Stimulated activated CD4-positive, alpha-beta T cell treated with anti-CD3 and anti-CD28 coated beads, Interleukin-1b, Interleukin-23, amount 100 ng/mL, for 24 hours (primary cell): ENCODE measurements at places on chromosomes 6 and 20.

- no peak for DNase-seq
These were observed 149.7 kb downstream of the MTHFD1L start for GRCh38 chr6:151015101-151015700.

GRCh38 chr20:23226612-23227265 is 123.9 kb upstream of the NXT1 start:
- no peak for DNase-seq

GRCh38 chr6:37210313-37210968 is 40.5 kb downstream of the PIM1 start:
- peak; percentile 66 for DNase-seq

- no peak for DNase-seq
These were observed 58.7 kb downstream of the ARHGAP18 start for GRCh38 chr6:129651291-129651691.

DNA sequence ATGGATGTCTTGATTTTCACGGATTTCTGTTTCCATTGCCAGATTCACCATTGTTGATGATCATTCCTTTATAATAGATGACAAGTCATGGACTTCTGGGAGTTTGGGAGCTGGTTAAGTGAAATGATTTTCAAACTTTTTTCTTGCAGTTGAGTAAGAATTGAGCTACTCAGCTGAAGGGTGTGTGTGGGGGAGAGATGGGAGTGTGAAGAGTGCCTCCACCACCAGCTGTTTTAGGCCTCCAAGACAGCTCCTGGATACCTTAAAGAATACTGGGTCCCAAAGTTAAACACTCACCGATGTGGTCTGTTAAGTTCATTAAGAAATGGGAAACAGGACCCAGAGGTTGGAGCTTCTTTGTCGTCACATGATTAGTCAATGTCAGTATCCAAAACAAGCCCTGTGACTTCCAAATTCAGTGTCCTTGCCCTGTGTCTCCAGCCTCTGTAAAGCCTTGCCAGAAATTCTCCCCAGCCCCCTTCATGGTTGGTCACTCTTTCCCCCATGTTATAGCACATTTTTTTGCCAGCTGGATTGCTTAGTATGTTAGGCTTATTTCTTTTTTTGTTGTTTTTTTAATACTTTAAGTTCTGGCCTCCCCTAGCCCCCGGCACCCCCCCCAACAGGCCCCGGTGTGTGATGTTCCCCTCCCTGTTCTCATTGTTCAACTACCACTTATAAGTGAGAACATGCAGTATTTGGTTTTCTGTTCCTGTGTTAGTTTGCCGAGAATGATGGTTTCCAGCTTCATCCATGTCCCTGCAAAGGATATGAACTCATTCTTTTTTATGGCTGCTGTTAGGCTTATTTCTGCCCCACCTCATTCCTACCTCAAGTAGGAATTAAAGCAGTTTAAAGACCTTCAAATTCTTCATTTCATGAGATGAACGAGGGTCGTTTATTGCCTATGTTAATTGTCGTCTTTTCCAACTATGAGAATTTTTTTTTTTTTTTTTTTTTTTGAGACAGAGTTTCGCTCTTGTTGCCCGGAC is 26.9 kb downstream of the BICRAL start:
- no peak for DNase-seq

DNA sequence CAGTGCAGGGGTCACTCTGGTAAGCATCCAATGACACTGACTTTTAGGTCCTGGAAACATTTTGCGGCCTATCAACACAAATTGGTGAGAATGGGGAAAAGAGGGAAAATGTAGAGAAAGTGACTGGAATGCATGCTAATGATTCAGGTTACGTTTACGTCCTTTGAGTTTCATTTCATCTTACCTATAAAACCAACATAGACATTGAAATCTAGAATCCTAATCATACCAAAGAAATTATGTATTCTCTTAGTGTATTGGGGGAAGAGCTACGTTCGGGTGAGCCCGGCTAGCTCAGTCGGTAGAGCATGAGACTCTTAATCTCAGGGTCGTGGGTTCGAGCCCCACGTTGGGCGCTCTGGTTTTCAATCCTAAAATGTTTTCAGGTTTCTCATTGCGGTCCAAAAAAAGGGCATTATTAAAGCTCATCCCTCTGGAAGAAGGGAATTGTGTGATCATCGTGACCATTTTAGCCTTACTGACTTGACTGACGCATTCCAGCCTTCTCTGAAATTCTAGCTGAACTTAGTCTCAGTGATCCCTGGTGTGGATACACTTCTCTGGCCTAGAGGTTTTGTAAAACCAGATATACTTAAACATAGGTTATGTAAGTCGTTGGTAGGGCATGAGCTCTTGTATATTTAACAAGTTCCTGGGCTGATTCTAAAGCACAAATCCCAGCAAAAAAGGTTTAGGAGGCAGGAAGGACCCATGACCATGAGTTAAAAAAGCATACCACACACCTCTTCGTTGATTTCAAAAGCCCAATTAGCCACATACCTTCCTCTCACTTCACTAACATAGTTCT is 18.3 kb downstream of the HMGN4 start:
- no peak for DNase-seq

GRCh38 chr20:48621376-48622078 is 206.3 kb downstream of the PREX1 start:
- no peak for DNase-seq

- no peak for DNase-seq
These were observed 403 bp downstream of the CDH26 start for GRCh38 chr20:59958626-59959025.

GRCh38 chr6:43016943-43017334 is 2.9 kb downstream of the KLHDC3 start:
- DNase-seq, result no peak

GRCh38 chr20:53260591-53260990 is 288.4 kb downstream of the TSHZ2 start:
- no peak for DNase-seq

GRCh38 chr6:96465321-96465903 is 56.2 kb upstream of the UFL1 start:
- no peak for DNase-seq

GRCh38 chr6:126113261-126113660 is 126.9 kb downstream of the TRMT11 start:
- DNase-seq, result no peak

GRCh38 chr6:90898763-90899162 is 311.9 kb upstream of the MAP3K7 start:
- DNase-seq, result no peak

DNA sequence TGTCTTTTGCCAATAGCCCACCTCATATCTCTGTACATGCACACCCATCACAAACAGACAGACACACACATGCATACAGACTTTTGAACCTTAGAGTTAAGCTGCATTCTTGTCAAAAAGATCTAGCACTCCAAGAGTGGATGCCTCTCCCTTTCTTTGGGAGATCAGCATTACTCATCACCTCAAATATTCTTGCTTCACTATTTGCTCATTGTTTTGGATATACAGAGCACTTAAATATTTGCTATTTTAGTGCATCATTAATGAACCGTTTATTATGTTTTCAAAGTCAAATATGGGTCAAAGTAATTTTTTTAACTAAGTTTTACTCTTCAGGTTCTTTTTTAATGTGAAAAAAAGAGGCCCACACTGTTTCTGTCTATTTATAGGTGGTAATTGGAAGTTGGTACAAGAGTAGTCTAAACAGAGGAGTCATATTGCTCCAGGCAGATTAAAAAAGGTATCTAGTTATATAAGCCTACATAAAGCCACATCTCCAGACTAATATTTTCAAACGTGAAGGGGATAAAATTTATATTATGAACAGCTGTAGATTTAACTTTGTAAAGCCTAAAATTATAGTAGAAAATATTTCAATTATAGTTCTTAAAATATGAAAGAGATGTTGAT is 102.6 kb downstream of the FLRT3 start:
- DNase-seq, result no peak

GRCh38 chr20:39541136-39541803 is 579.1 kb downstream of the DHX35 start:
- DNase-seq, result no peak

DNA sequence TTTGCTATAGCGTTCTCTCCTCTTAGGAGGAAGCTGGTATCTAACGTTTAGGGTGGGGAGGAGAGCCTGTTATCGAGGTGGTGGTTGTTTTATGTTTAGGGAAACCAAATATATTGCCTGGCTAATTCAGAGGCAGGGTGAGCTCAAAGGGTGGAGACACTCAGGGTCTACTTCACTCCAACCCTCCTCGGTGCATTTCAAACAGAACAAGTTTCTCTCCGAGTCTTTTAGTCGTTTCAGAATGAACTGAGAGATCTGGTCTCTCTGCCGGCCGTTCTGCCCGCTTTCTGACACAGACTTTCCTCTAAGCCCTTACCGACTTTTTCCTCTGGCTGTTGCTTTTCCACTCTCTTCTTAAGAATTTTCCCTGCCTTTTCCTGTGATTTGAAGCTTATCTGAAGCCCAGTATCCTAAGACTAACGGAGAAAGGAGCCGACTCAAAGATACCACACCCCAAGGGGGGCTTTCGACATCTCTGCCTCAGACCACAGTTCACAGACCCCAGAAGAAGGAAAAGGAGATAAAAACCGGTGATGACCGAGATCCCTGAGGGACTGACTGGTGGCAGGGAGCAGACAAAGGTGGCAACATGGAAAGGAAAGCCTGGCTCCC is 865 bp downstream of the STK38 start:
- no peak for DNase-seq

GRCh38 chr6:114121913-114122662 is 151.1 kb upstream of the HDAC2 start:
- DNase-seq, result no peak

DNA sequence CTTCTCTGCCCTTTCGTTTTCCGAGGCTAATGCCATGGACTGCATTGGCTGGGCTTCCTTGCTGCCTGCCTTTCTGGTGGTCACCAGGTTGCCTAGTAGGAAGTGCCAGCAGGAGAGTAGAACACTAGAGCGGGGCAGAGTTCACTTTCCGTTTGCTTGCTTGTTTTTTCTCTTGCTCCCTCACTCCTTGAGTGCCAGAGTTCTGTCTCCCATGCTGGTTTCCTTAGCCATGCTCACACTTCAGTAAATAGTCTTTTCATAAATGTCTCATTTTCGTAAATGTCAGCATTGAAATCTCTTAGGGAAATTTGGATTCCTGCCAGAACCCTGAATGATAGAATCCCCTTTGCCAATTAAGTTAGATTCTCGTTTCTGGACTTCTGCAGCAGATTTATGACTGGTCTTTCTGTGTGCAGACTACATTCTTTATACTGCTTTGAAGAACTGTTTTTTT is 63.9 kb downstream of the FAM83B start:
- no peak for DNase-seq

GRCh38 chr6:19798362-19798761 is 38.8 kb upstream of the ID4 start:
- no peak for DNase-seq

GRCh38 chr20:54566031-54566688 is 90.8 kb downstream of the DOK5 start:
- no peak for DNase-seq

- peak; percentile 43 for DNase-seq
These were observed 35.7 kb upstream of the ID1 start for GRCh38 chr20:31569163-31570020.

DNA sequence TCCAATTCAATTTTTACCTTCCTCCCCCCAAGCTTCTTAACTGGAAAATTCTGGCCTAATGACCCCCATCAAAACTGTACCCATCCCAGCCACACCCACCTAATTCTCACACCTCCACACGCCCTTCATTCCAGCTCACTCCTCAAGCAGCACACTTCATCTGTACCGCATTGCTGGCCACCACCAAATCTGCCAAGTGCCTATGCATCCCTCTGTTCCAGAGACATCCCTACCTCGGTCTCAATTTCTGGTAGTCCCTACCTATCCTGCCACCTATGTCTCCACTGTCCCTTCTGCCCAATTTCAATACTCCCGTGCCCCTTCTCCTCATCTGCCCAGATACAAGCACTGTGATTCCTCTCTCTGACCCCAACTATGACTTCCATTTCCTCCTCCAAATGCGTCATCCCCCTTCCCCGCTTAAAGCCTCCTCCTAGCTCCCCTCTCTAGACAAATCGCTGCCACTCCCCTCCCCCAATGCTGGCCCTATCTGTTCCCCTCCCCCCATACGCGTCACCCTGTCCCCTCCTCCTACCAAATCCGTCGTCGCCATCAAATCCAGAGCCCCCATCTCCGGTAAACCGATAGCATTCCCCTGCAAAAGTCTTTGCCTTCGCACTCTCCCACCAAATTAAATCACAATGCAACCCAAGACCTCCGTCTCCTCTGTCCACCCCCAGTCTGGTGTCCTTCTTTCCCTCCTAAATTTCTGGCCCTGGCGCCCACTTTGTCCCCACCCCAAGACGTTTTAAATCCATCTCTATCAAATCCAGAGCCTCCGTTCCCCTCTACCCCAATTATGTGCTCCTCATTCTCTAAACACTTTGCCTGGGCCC is 1.2 kb downstream of the MTCH1 start:
- DNase-seq, result no peak

- no peak for DNase-seq
These were observed 182.9 kb downstream of the LY86 start for GRCh38 chr6:6771224-6771945.

DNA sequence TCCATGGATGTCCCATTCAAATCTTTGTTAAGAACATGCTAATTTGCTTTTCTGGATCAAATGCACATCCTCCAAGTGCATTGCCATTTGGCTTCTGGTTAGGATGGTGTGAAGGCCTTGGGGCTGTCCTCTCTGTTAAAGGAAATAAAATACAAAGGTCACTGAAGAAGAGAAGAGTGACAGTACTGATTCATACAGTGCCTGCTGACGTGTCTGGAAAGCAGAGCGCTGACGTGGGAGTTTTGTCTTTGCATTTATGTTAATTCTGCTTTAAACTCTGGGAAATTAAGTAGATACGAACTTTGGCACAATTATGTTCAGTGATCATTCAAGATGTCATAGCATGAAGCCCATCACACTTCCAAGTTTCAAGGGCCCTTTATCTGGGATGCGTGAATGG is 33.2 kb downstream of the SYNDIG1 start:
- DNase-seq, result no peak

DNA sequence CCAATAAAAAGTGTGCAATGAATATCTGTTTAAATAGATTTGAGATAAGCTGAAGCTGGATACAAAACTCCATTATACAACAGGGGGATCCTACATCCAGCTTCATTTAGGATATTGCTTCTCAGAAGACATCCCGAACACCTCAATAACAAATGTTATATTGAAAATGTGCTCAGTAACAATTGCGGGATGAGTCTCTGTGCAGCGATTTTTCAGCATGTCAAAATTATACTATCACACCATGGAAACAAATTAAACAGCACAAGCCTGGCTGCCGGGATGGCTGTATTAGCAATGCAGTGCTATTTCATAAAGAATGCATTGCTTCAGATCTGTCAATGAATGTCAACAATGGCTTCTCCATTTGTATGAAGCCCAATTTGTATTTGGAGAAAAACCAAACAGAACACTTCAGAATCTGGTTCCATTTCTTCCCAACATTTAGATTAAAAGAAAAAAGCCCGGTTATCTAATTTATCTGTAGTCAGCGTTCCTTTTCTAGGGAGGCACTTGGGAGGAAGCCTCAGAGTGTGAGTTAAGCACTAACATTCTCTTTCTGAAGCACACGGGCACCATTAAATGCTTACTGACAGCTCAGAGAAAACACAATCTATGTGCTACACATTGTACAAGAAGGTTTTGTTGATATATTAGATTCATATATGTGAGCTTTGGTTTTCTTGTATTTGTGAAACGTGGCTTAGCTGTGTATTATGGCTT is 310.9 kb upstream of the AGPAT4 start:
- DNase-seq, result no peak

GRCh38 chr20:45925821-45926506 is 8.5 kb upstream of the PCIF1 start:
- DNase-seq, result no peak

- no peak for DNase-seq
These were observed 273.2 kb downstream of the CDC5L start for GRCh38 chr6:44660561-44661220.

- DNase-seq, result peak; percentile 64
These were observed 33.0 kb downstream of the RREB1 start for GRCh38 chr6:7140631-7141378.

- DNase-seq, result no peak
These were observed 49.4 kb upstream of the FNDC1 start for GRCh38 chr6:159119791-159120190.
